Stimulated activated CD8-positive, alpha-beta memory T cell treated with anti-CD3 and anti-CD28 coated beads, Interleukin-2, amount 100 ng/mL, for 1 hour (primary cell): ENCODE measurements at places on chromosomes 2 and 18.

DNA sequence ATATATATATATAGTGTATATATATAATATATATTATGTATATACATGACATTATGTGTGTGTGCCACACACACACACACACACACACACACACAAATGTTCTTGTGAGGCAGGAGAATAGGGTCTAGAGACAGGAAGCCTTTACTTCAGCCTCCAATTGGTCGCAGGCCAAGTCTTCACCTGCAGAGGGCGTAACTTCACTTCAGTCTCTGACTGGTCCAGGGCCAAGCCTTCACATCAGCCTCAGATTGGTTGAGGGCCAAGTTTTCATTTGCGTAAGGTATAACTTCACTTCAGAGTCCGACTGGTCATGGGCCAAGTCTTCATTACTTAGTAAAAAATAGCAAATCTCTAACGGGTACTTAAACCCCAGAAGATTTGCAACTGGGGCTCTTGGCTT lies 13.2 kb upstream of the SS18 start:
- no peak for DNase-seq

GRCh38 chr2:113080134-113080533 lies 12.4 kb downstream of the IL1F10 start:
- DNase-seq, result no peak

GRCh38 chr2:111640480-111640879 lies 243.5 kb downstream of the ANAPC1 start:
- DNase-seq, result no peak

DNA sequence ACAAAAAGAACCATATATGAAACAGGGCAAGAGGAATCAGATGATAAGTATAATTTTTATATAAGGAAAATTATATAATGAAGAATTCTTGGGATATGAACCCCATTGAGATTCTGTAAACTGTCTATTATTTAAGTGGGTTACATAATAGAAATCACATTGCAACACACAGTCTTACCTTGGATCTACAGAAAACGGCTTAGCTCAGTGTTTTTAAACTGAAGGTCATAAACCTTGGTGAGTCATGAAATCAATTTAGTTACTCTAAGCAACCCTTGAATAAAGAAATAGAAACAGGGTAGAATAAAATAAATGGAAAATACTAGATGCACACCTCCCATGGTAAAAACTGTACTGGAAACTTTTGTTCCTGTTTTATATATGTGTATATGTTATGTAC lies 50.7 kb downstream of the METTL8 start:
- DNase-seq, result no peak
